Stimulated activated naive CD8-positive, alpha-beta T cell treated with anti-CD3 and anti-CD28 coated beads, Interleukin-15, Interleukin-2, amounts not matched to agents 100 U/mL and 50 U/mL, for 24 hours (primary cell): ENCODE measurements at places on chromosomes 3 and 15.

DNA sequence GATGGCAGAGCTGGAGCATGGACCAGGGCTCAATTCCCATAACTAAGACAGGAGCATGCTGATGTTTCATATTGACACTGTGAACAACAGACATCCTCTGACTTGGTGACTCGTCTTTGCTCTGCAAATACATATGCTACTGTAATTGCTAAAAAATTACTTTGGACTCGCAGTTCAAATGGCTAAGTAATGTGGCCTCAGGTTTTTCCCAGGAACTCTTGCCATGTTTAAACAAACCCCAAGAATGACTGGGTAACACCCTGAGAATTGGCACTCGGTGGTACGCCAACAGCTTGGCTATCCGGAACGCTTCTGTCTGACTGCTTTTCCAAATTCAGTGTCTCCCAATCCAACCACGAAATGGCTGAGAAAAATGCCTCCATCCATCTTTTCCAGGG, 456.7 kb upstream of the THBS1 start:
- DNase-seq = no peak

GRCh38 chr3:20561166-20561565, 375.2 kb upstream of the SGO1 start:
- no peak for DNase-seq

DNA sequence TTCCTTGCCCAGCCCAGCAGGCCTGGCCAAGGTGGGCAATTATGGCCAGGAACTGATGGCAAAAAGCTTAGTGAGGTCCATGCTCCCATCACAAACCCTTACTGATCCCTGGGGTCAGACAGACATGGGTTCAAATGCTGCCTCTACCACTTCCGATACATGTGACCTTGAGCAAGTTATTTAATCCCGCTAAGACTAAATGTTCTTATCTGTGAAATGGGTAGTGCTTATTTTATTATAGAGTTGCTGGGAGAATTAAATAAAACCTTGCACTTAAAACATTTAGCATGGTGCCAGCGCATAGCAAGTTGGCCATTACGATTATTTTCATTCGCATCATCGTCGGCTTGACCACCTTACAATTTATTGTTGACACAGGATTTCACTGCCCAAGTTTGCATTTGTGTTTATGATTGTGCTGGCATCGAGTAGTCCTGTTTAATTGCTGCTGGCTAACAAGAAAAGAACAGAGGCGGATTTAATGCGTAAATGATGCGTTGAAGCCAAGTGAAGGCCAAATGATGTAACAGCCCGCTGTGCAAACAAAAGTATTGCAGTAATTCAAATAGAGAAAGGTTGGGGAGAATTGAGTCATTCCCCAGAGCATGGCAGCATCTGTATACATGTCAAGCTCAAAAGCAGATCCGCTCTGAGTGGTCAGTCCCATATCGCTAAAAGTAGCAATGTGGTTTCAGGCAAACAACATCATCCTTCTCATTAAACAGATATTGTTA, 7.3 kb upstream of the FURIN start:
- no peak for DNase-seq

- DNase-seq = no peak
Measured at GRCh38 chr3:16589120-16589519, 16.1 kb downstream of the DAZL start.

- DNase-seq = no peak
Measured at GRCh38 chr15:99485153-99485961, 80.4 kb upstream of the MEF2A start.

- DNase-seq = no peak
Measured at GRCh38 chr3:124770336-124771082, 40.3 kb downstream of the UMPS start.

DNA sequence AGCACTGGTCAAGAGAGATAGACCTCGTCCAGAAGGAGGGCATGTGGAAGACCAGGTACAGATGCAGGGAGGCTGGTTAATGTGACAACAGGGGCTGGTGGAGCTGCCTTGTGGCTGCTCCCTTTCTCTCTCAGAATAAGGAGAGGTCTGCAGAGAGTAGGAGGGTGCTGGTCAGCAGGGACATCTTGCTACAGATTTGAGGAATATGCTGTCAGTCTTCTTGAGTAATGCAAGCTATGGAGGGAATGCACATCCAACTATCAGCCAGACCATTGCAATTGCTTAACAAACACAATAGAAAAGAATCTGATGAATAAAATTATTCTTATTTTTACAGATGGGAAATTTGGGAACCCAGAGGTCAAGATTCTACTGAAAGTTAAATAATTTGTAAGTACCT, 20.3 kb upstream of the SIAH2 start:
- DNase-seq = no peak

DNA sequence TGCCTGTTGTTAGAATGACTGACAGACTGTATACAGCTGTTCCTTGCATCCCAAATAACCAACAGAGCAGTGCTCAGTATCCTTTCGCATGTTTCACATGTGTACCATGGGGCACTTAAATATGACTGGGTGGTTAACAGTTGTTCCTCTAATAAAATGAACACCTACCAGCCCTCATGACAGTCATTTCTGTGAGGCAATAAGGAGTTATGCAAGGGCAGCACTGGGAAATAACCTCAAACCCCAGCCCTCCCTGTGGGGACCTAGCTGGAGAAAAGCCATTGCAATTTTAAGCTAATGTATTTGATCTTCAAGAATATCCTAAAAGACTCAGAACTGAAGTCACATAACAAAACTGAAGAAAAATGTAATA, 7.3 kb downstream of the RFT1 start:
- no peak for DNase-seq

- no peak for DNase-seq
Measured at GRCh38 chr15:38351466-38351865, 98.8 kb downstream of the SPRED1 start.

DNA sequence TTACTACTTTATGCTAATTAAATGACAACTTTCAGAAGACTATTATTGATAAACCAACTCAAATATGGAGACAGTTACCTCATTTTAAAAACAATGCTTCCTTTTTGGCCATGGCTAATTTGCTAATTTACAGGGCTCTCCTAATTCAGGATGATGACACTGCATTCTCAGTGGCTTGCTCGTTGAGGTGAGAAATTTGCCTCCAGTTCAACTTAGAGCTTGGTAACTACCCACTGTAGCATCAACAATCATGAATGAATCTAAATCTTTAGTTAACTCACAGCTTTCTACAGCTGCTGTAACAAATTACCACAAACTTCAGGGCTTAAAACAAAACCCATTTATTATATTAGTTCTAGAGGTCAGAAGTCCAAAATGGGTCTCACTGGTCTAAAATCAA, 14.0 kb downstream of the PBRM1 start:
- DNase-seq = no peak

DNA sequence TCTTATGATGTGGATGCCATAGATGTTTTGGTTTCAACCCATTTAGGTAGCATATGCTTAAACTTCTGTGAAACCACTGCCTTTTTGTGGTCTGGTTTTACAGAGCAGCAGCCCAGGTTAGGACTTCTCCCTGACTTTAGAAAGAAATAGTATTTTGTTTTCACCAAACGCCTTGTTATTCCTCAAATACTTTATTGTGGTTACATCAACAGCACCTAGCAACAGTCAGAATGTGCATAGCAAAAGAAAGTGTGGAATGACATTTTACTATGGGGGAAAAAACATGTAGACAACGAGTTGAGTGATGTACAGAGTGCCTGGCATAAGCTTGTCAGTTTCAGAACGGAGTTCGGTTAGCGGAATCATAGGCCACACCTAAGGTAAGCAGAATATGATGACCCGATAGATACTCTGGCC, 159.2 kb downstream of the TPRG1 start:
- no peak for DNase-seq

DNA sequence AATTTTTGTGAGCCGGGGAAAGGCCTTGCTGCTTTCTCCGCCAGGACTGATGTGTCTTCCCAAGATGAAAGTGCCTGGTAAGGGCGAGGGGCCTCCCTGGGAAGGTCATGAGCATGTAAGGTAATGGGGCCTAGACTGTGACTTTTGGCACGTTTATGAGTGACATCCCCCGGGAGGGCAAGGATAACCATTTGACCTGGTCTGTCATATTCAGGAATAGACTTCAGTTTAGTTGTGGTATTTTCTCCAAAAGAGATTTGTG, 631 bp upstream of the CNBP start:
- DNase-seq = peak; percentile 48

DNA sequence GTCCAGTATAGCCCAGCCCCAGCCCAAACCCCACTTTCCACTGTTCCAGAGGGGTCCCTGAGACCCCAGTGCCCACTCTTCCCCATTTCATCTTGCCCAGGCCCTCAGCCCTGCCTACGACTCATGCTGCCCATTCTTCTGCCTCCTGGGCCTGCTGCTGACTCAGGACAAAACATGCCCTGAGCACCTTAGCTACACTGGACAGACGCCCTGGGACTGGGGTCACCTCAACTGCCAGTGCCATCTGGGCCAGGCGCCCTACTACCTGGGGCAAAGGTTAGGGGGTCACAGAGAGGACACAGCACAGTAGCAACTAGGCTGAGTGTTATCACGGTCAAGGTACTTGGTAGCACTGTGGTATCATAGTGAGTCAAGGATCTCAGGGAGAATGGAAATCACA, 2.6 kb upstream of the LAMB2 start:
- no peak for DNase-seq

DNA sequence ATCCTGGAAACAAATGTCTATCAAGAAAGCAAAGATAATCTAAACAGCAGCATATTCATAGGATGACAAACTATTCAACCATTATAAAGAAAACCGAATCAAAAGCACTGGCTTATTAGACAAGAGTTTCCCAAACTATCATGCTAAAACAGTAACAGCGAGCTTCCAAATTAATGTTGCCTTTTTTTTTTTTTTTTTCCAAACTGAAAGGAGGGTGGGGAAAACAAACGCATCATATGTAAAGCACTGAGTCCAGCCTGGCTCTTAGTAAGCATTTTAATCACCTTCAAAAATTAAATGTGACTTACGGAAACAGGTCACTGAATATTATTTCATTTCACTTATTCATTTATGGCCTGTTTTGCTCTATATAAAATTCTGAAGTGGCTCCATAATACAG, 2.3 kb downstream of the TJP1 start:
- DNase-seq = no peak

DNA sequence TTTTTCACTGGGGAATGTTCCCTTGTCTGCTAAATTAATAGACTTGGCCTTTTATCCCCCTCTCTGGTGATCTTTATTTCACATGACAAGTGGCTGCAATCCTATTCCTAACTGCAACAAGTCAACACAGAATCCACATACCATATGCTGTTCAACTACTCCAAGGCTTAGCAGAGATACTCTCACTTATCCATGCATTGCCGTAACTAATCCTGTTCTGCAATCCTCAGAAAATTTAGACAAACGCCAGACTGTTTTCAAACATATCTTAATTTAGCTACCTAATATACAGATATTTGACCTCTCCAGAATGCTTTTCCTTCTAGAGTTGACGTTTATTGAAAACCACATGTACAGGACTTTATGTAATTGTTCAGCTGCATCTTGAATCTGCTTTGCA, 37.9 kb downstream of the EID1 start:
- DNase-seq = no peak

- no peak for DNase-seq
Measured at GRCh38 chr3:98018301-98018700, 16.8 kb downstream of the GABRR3 start.

- DNase-seq = no peak
Measured at GRCh38 chr15:67382723-67383122, 128.1 kb downstream of the IQCH start.

DNA sequence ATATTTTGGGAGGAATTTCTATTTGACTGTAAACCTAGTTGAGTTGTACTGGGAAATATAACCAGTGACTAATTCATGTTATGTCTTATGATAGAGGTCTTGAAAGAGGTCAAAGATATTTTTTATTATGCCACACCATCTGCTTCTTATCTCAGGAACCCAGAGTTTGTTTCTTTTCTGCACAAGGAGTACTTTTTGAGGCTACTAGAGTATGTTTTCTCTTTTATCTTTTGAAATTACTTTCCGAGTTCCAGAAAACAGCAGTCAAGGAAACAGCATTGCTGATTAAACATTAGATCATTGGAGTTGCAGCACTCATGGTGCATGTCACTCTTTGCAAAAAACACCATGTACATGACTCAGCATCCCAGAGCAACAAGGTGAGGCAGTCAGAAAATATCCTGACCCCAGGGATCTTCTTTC, 645.8 kb upstream of the NR2F2 start:
- no peak for DNase-seq

- DNase-seq = no peak
Measured at GRCh38 chr3:98699132-98699531, 64.0 kb upstream of the ST3GAL6 start.

DNA sequence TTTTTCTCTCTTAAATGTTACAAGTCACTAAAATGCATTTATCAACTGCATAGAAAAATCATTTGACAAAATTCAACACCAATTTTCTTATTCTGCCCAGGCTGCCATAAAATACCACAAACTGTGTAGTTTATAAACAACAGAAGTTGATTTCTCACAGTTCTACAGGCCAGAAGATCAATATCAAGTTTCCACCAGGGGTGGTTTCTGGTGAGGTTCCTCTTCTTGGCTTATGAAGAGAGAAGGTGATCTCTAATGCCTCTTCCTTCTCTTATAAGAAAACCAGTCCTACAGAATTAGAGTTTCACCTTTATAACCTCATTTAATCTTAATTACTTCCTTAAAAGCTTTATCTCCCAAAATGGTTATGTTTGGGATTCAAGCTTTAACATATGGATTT, 10.9 kb upstream of the CD200R1L start:
- no peak for DNase-seq

GRCh38 chr3:29263476-29263875, 17.4 kb upstream of the RBMS3 start:
- DNase-seq = no peak

- DNase-seq = no peak
Measured at GRCh38 chr3:50295553-50296431, 3.4 kb downstream of the HYAL3 start.

DNA sequence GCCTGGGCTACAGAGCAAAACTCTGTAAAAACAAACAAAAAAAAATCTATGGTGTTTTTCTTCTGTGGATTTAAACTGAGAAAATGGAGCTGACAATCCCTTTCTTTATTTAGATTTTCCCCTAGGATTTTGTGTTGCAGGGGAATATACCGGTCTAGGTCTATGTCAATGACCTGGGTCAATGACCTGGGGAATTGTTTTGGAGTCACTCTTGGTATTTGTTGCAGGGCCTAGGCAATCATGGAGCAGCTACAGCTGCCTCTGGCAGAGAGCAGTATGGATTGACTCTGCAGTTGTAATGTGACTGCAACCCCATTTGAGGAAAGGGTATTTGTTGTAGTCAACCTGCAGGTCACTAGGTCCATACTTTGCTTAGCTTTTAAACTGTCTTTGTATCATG, 37.6 kb upstream of the SLC7A14 start:
- no peak for DNase-seq
